ENCODE measurements at places on chromosomes 3 and 15.
A peak's percentile ranks its signal among the peaks of the same experiment; 100 is the strongest.

DNA sequence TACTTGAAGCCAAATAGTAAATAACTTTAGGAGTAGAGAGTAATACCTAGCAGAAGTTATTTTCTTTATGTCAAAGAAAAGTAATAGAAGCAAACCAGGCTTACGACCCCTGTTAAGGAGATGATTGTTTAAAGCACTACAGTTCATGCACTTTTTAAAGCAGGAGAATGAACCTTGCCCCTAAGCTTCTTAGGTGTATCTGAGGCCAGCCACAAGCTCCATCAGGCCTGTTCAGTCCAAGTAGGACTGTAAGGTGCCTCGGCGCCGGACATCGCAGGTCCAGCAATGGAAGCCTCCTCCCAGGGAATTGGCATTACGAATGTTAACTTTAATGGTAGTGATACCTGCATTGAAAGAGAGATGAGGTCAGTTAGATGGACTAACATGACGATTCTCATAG is 16.5 kb downstream of the GATM start:
- no peaks in the 10 kb centered on the region for H3K36me3 ChIP-seq
- DNase-seq = no peak
- H3K4me3 ChIP-seq = no peak overlapping the region
- peaks cover 4% of the 10 kb centered on the region for H3K27me3 ChIP-seq

DNA sequence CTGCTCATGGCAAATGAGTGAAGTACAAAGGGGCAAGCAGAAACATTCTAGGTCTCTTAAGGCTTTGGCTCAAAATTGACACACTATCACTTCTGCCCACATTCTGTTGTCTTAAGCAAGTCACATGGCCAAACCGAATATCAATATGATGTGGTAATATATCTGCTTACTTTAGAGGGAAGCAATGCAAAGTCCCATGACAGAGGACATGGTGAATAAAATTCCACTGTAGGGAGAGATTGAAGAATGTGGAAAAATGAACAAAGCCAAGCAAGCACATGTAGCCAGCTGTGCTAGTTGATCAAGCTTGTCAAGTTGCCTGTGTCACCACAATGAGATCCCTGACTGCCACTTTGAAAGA is 11.2 kb upstream of the TBC1D5 start:
- H3K27ac ChIP-seq = no peak overlapping the region
- H3K4me1 ChIP-seq = no peaks in the 10 kb centered on the region
- no peak overlapping the region for H3K4me3 ChIP-seq
- H3K36me3 ChIP-seq = no peaks in the 10 kb centered on the region

- H3K4me1 ChIP-seq = no peaks in the 10 kb centered on the region
- no peak overlapping the region for H3K27ac ChIP-seq
- H3K27me3 ChIP-seq = no peaks in the 10 kb centered on the region
- peaks cover 12% of the 10 kb centered on the region for H3K36me3 ChIP-seq
Measured at GRCh38 chr3:122365073-122365472, 18.0 kb downstream of the MIX23 start.

DNA sequence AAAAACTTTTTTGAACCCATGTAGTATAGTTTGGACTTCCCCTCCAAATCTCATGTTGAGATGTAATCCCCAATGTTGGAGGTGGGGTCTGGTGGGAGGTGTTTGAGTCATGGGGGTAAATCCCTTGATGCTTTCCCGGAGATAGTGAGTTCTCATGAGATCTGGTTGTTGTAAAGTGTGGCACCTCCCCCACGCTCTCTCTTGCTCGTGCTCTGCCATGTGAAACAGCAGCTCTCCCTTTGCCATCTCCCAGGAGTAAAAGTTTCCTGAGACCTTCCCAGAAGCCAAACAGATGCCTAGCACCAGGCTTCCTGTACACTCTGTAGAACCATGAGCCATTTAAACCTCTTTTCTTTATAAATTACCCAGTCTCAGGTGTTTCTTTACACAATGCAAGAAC is 16.0 kb upstream of the RNU6-1 start:
- H3K27me3 ChIP-seq = no peaks in the 10 kb centered on the region
- peaks cover 15% of the 10 kb centered on the region for H3K4me1 ChIP-seq
- H3K27ac ChIP-seq = no peak overlapping the region
- no peaks in the 10 kb centered on the region for H3K36me3 ChIP-seq
- H3K4me3 ChIP-seq = no peak overlapping the region

DNA sequence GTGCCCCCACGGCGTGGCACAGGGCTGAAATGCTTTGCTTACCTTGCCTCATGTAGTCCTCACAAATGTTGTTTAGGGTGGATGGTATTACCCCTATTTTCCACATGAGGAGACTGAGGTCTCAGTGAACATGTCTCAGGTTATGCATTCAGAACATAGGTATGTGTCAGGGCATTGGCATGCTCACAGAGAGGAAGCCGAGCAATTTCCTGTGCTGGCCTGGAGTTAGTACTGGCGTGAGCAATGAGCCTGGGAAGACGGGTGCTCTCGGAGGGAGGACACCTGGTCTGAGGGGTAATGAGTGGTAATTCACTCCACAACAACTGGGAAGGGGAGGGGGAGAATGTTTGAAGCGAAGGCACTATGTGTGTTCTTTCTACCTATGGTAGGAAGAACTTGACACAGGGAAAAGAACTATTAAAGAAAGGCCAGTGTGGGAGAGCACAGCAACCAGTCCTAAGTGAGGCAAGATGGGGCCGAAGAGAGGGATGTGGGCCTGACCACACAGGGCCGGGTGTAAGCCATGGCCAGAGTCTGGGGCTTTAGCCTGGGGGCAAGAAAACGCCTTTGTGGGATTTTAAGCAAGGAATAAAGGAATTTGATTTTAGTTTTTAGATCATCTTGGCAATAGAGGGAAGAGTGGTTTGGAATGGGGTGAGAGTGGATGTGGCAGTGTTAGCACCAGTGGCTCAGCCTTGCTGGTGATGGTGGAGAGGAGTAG is 4.9 kb upstream of the FAM131A start:
- H3K4me3 ChIP-seq = no peak overlapping the region
- peaks cover 54% of the 10 kb centered on the region for H3K36me3 ChIP-seq
- peak overlapping the region; percentile 97 for H3K27ac ChIP-seq
- no peak for DNase-seq

- peaks cover 30% of the 10 kb centered on the region for H3K4me1 ChIP-seq
- DNase-seq = no peak
Measured at GRCh38 chr15:83322061-83322460, 37.6 kb upstream of the BNC1 start.

- H3K36me3 ChIP-seq = no peaks in the 10 kb centered on the region
- H3K4me3 ChIP-seq = no peak overlapping the region
- H3K27ac ChIP-seq = no peak overlapping the region
- peaks cover 6% of the 10 kb centered on the region for H3K27me3 ChIP-seq
- peaks cover 5% of the 10 kb centered on the region for H3K4me1 ChIP-seq
Measured at GRCh38 chr3:31322460-31322859, 210.3 kb upstream of the STT3B start.

GRCh38 chr15:101811902-101812301 is at the start of gene OR4F15:
Gene OR4F15, plus strand, starts transcription at chr15:101812202. Its CDS starts 5,985 bp downstream, at chr15:101818187.
- H3K27ac ChIP-seq = no peak within 1 kb of the TSS
- DNase-seq = no peak
- H3K27me3 ChIP-seq = peaks cover 26% of the 10 kb centered on the region
- H3K4me3 ChIP-seq = no peak within 1 kb of the TSS
- no peaks in the 10 kb centered on the region for H3K4me1 ChIP-seq

DNA sequence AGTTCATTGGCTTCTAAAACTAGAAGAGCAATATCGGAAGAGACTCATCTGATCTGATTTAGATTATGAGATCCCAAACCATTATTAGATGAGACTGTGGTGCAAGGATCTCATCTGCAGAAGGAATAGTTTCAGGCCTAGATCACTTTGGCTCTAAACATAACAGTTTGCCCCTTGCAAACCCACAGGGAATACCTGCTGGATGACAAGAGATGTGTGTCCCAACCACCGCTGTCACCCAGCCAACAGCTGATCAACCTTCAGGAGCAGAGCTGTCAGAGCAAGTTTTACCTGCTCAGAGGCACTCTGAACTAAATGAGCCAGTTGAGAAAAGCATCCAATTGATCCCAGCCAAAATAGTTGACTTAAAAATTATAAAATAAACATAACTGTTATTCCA is 64.0 kb upstream of the ST3GAL6 start:
- H3K4me3 ChIP-seq = no peak overlapping the region
- H3K27ac ChIP-seq = no peak overlapping the region
- no peaks in the 10 kb centered on the region for H3K36me3 ChIP-seq

- peak overlapping the region; percentile 96 for H3K27ac ChIP-seq
- H3K36me3 ChIP-seq = no peaks in the 10 kb centered on the region
- H3K4me1 ChIP-seq = peaks cover 92% of the 10 kb centered on the region
- no peaks in the 10 kb centered on the region for H3K27me3 ChIP-seq
- no peak for DNase-seq
Measured at GRCh38 chr3:66487465-66487864, 13.4 kb downstream of the LRIG1 start.

GRCh38 chr3:30341851-30342250 is 264.6 kb upstream of the TGFBR2 start:
- H3K4me3 ChIP-seq = no peak overlapping the region
- no peak for DNase-seq
- peaks cover 44% of the 10 kb centered on the region for H3K4me1 ChIP-seq
- no peaks in the 10 kb centered on the region for H3K27me3 ChIP-seq

DNA sequence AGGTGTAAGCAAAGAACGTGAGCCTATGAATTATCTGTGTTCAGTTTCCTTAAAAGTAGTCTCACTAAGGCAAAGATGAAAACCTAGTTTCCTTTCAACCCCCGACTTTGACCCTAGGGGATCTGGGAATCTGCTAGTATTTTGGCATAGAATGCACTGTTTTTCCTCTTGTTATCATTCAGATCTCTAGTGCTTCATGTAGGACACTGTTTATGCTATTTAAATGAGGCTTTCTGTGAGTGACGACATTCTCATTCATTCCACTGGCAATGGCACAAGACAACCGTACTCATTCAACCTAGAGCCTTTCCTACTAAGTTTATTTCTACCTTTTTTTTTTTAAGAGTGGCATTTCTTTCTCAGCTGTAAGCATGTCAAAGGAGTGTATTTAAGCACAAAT is 67.0 kb downstream of the CHAC1 start:
- peaks cover 30% of the 10 kb centered on the region for H3K4me1 ChIP-seq
- H3K27ac ChIP-seq = no peak overlapping the region
- no peak overlapping the region for H3K4me3 ChIP-seq
- H3K27me3 ChIP-seq = no peaks in the 10 kb centered on the region
- no peak for DNase-seq

DNA sequence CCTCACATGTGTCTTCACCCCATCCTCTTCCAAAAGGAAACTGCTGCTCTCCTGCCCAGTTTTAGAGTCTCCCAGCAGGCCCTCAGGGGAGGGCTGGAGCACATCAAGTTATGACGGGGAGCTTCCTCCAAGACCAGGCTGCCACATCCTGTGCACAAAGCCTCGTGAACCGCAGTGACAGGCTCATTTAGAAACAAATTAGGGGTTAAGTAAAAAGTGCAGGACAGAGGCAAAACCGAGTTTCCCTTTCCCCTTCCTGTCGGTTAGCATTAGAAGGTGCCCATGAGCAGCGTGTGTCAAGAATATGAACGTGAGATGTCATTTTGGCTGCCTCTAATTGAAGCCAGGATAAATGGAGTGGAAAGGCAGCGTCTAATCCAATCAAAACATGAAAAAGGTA is 199.7 kb downstream of the ARRDC4 start:
- H3K27me3 ChIP-seq = no peaks in the 10 kb centered on the region
- H3K4me1 ChIP-seq = peaks cover 2% of the 10 kb centered on the region
- no peak for DNase-seq
- no peak overlapping the region for H3K4me3 ChIP-seq
- no peaks in the 10 kb centered on the region for H3K36me3 ChIP-seq

- H3K36me3 ChIP-seq = no peaks in the 10 kb centered on the region
- no peaks in the 10 kb centered on the region for H3K27me3 ChIP-seq
- H3K4me1 ChIP-seq = peaks cover 84% of the 10 kb centered on the region
- H3K27ac ChIP-seq = peak overlapping the region; percentile 86
- H3K4me3 ChIP-seq = no peak overlapping the region
- DNase-seq = no peak
Measured at GRCh38 chr15:77060546-77060945, 10.4 kb downstream of the TSPAN3 start.

DNA sequence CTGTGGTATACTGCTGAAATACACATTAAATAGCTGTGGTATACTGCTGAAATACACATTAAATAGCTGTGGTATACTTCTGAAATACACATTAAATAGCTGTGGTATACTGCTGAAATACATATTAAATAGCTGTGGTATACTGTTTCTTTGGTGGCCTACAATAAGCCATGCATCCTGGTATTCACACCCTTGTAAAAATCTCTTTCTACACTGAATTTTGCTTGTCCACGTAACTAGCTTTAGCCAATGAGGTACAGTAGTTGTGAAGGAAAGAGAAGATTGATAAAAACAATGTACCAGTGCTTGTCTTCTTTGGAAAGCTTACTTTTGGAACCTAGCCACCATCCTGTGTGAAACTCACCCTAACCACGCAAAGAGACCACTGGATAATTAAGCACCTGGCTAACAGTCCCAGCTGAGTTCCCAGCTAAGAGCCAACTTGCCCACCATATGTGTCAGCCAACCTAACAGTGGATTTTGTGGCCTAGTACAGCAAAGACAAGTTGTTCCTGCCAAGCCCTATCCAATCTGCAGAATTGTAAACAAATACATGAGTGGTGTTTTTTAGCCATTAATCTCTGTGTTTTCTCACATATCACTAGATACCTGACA is 103.4 kb upstream of the MELTF start:
- no peak overlapping the region for H3K4me3 ChIP-seq
- DNase-seq = no peak
- peaks cover 41% of the 10 kb centered on the region for H3K36me3 ChIP-seq

GRCh38 chr3:164401923-164402322 is 676.4 kb downstream of the SI start:
- H3K27ac ChIP-seq = no peak overlapping the region
- H3K4me1 ChIP-seq = no peaks in the 10 kb centered on the region
- peak; percentile 77 for DNase-seq
- no peaks in the 10 kb centered on the region for H3K36me3 ChIP-seq

GRCh38 chr3:48413611-48414010 is 16.3 kb downstream of the PLXNB1 start:
- no peak overlapping the region for H3K4me3 ChIP-seq
- peak; percentile 83 for DNase-seq
- H3K27me3 ChIP-seq = no peaks in the 10 kb centered on the region
- no peak overlapping the region for H3K27ac ChIP-seq
- H3K4me1 ChIP-seq = no peaks in the 10 kb centered on the region

DNA sequence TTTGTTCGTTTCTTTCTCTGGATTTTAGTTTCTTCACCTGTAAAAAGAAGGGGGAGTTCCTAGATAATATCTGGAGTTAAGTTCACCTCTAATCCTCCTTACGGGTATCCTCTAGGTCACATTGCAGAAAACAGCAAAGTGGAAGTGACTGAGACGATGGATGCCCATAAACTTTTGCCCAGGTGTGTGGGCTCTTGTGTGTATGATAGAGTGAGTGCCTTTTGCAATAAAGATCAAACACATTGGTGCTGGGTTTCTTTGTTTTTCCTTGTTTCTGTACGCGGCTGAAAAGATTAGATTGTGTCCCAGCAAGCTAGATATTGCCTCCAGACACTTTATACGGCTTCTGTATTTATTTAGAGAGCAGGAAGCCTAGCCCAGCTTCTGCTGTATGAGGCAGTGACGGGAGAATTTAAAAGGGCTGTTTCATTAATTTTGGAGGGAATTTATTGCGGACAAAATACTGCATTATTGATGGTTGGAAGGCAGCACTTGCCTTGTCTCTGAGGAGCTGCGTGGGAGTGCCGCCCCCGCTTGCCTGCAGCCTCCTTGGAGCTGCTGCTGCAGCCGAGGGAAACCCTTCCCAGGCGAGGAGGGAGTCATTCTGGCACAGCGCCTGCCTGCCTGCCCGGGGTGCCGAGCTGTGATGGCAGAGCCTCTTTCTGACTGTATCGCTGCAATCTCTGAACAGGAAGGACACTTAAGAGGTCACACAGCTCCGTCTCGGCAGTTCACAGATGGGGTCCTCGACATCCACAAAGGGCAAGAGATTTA is 38.5 kb downstream of the PYDC2 start:
- H3K4me3 ChIP-seq = peak overlapping the region; percentile 44
- H3K36me3 ChIP-seq = no peaks in the 10 kb centered on the region
- H3K4me1 ChIP-seq = peaks cover 8% of the 10 kb centered on the region
- H3K27ac ChIP-seq = no peak overlapping the region
